Stimulated activated CD8-positive, alpha-beta memory T cell treated with anti-CD3 and anti-CD28 coated beads, Interleukin-4, amount 100 ng/mL, for 1 hour (primary cell): ENCODE measurements at places on chromosomes 2 and 18.

DNA sequence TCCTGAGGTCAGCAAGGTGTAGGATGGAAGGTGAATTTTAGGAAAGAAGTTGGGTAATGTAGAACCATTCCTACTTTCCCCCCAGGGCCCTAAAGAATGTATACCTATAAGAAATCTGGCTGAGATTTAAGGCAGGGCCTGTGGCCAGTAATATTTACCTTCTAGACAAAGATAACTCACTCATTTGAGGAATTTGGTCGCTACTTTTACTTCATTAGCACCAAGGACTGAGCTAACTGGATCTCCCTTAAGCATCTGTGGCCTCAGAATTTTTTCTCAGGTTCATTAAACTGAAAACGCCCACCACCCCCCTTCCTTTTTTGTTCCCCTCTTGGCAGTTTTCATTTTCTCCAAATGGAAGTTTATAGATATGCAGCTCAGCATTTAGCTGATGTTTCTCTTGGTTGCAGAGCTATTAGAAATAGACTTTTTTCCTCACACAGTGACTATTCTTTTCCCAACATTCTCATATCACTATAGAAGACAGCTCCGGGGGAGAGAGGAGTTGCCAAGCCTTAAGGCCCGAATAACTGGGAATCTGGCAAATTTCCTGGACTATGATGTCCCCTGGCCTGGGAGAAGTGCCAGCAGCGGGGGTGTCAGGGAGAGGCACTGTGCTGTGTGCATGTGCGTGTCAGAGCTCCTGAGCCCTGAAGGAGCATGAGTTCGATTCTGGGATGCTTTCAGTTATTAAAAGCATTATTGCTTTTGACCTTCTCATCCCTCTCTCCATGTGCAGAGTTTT is 310.9 kb downstream of the PRKCE start:
- no peak for DNase-seq

GRCh38 chr2:132804051-132804450 is 134.0 kb upstream of the LYPD1 start:
- DNase-seq: no peak

DNA sequence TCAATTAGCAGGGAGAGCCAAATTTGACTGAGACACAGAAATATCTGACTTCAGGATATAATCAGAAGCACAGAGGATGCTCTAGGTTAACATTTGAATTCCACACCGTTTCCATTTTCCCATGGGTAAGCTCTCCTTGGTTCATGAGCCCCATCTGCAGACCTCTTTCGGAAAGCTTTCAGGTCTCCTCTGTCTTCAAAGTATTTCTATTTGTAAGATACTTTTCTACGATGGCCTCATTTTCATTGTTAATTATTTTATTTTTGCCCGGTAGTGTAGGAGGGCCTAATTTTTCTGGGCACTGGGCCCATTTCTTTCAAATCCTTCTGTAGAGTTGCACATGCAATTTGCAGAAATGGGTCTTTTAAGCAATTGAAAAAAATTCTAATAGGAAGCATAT is 53.8 kb downstream of the LRPPRC start:
- no peak for DNase-seq

GRCh38 chr2:225190987-225191386 is 148.7 kb upstream of the DOCK10 start:
- no peak for DNase-seq

- no peak for DNase-seq
These were observed 98.1 kb upstream of the ZFP36L2 start for GRCh38 chr2:43324259-43325106.

DNA sequence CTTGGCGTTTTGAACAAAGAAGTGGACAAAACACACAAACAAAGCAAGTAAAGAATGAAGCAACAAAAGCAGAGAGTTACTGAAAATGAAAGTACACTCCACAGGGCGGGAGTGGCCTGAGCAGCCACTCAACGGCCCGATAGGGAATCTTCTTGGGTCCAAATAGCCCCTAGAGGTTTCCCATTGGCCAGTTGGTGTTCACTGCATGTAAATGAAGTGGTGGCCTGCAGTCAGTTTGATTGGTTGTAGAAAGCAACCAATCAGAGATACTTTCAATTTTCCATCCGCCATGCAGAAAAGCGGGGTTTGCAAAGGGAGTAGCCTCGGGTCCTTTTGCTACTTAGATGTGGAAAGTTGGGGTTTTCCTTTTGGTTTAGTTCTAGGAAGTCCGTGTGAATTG is 31.6 kb downstream of the CYBRD1 start:
- DNase-seq: no peak

DNA sequence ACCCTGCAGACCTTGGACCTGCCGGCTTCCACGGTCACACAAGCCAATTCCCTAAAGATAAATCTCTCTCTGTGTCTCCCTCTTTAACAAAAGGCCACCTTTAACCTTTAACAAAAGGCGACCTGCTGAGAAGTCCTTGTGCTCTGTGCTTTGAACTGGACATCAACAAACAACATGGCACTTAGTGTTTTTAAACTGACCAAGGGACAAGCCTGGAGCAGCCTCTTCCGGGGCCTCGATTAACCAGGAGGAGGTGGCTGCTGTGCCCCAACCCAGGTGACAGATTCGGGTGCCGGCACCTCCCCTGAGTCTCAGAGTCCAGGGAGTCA is 135.3 kb downstream of the RTP5 start:
- no peak for DNase-seq
